ENCODE measurements at places on chromosomes 3 and 15.

GRCh38 chr3:156483426-156483825 lies 71.5 kb downstream of the SSR3 start:
- no peak for DNase-seq

DNA sequence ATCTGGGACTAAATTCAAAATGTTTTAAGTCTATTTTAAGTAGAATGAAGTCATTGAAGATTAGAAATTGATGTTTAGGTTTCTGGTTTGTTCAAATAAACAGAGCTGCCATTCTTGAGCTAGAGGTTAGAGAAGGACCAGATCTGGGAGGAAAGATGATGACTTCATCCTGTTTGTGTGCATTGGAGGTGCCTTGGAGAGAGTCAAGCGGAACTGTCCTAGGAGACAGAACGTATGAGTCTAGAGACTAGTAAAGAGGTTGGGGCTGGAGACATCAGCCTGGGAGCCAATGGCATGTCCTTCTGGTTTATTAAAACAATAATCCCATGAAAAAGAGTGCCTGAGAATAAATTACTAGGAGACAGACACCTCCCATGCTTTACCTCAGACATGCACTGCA lies 303.4 kb downstream of the KBTBD8 start:
- DNase-seq = no peak

DNA sequence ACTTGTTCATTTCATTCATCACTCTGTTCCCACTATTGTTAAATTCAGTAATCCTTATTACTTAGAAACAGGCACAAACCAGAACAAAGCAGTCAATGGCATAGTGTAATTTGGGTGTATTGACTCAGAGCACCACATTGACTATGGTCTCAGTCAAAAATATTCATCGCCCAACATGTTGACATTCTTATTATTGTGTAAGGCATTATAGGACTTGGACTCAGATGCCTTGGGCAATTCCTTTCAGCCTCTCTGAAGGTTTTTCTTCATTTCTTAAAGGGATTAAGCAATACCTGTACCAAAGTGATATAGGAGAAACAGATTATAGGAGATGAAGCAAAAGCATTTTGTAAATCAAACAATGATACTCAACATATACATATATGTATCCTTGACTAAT lies 114.7 kb upstream of the BHLHE40 start:
- peak; percentile 84 for DNase-seq

GRCh38 chr3:160003520-160004128 lies 15.0 kb downstream of the IL12A start:
- DNase-seq = peak; percentile 45

DNA sequence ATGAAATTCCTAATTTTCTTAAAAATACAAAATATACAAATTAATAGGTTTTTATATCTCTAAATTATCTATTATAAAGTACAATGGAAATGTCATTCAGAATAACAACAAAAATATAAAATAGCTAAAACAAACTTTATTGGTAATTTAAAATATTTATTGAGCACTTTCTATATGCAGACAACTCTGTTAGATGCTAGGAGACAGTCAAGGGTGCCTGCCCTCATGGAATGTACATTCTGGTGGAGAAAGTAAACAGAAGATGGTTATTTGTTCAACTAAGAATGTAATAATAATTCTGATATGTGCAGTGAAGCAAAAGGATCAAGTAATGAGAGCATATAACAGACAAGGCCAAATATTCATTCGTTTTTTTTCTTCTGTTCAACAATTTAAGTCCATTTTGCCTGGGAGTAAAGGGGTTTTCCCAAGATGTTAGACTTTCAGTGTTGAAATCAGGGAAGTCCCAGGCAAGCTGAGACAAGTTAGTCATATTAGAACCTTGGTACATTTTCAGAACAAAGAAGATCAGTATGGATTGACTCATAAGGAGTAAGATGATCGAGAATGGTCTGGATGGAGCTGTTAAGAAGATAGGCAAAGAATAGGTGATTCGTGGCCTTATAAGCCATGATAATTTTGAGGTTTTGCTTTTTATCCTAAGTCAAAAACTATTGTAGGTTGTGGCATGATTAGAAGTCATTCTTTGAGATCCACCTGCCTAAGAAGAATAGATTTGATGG lies 150.2 kb upstream of the MLF1 start:
- DNase-seq = no peak

GRCh38 chr3:136751316-136752171 lies 634 bp downstream of the STAG1 start:
- DNase-seq = peak; percentile 52

DNA sequence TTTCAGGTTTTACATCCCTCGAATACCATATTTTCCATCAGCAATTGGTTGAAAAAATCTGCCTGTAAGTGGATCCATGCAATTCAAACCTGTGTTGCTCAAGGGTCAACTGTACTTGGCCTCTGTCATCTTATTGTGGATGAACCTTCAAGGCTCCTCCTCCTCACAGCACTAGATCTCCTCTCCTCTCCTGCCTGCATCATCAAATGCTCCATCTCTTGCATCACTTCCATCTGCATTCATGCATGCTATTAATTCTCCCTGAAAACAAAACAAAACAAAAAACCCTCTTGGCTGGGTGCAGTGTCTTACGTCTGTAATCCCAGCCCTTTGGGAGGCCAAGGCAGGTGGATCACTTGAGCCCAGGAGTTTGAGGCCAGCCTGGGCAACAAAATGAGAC lies 10.1 kb downstream of the BCL2L10 start:
- no peak for DNase-seq

DNA sequence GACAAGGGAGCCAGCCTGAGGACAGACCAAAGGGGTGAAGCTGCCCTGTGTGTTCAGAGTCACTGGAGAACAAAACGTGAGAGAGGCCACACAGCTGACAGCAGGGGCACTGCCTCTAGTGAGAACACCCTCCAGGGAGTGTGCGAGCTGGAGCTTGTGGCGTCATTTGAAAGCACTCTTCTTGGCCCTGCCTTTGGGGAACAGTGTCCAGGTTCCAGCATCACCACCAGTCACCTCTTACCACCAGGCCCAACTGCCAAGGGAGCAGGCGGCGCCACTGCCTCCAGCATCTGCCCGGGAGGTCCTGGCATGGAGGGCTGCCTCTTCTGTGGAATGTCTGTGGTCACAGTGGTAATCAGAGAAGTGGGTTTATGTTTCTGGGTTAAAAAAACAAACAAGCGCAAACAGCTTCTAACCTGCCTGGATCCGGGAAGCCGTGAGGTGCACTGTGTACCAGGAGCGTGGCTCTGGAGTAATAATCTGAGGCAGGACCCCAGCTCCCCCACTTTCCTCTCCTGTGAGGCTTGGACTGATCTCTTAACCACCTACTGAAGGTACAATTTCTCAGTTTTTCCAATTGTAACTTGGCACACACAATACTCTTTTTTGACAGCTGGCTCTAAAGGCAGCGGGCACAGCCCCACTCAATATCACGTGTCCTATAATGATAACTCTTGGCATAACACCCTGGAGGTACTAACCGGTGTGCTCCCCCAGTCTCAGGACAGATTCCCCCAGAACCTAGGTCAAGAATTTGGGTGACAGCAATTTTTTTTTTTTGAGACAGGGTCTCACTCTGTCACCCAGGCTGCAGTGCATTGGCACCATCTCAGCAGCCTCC lies 32.2 kb upstream of the CDCP1 start:
- DNase-seq = no peak

Data from HL-60 (cell line).